Activated naive CD4-positive, alpha-beta T cell treated with anti-CD3 and anti-CD28 coated beads, Interleukin-2, amount 50 U/mL, for 72 hours (primary cell): ENCODE measurements at places on chromosomes 5 and 9.

DNA sequence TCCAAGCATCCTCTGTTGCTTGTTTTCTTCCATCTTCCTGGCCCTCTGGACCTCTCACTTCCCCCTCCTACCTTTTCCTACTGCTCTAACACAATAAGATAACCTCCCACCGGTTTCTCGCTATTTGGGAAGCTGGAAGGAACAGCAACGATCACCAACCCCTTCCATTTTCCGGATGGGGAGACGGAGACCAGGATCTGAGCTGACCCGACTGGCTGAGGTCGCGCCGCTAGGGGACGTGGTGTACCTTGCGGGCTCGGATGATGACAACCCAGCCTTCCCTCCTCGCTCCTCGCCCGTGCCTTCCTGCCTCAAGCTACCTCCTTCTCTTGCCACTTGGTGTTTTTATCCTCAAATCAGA is 1.9 kb downstream of the LPAR1 start:
- DNase-seq, result no peak

DNA sequence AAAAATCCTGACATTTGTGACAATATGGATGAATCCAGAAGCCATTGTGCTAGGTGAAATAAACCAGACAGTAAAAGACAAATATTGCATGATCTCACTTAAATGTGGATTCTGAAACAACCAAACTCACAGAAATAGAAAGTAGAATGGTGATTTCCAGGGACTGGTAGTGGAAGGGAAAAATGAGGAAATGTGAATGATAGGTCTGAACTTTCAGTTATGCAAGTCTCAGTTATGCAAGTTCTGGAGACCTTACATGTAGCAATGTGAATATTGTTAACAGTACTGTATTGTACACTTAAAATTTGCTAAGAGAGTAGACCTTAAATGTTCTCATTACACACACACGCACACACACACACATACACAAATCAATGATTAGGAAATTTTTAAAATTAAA is 84.9 kb downstream of the SLCO4C1 start:
- DNase-seq, result no peak

DNA sequence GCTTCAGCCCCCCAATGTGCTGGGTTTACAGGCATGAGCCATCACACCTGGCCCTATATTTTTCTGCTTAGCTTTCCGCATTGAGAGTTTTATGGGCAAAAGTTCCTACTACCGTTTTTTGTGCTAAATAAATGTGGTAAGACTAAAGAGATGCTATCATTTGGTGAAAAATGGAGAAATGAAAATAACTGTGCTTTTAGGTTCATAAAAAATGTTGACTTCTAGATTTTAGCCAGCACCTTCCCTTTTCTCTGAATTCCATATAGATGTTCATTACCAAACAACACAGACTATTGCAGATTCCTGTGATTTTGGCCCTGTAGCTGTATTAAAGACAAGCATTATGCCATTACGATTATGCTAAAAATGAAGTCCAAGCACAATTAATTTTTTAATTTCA is 72.0 kb upstream of the CTSL start:
- DNase-seq, result no peak

DNA sequence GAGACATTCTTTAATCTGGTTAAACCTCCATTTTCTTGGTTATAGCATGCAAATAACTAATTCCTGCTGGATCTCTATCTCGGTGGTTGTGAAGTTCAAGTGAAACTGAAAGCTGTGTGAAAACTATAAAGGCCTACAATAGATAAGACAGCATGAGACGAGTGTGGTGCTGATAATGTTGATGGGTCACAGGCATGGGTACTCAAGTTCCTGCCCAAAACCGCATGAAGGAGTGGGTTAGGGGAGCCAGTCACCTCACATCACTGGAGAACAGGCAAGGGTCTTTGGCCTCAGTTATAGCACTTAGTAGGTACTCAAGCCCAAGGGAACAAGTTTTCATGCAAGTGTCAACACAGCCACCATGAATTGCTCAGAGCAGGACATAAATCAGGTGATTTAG is 16.7 kb downstream of the HMHB1 start:
- no peak for DNase-seq

DNA sequence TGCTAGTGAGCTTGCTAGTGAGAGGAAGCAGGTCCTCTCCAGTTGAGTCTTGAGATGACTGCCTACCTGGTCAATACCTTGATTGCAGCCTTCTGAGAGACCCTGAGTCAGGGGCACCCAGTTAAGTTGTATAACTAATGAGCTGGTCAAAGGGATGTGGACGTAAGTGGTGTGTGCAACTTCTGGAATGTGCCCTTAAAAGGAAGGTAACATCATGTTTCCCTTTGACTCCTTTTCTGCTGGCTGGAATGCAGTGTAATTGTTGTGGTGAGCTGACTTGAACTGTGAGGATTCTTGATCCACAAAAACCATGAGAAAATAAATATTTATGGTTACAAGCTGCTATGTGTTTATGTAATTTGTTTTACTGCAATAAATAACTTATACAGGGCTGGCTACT is 2.4 kb upstream of the SNX2 start:
- no peak for DNase-seq

DNA sequence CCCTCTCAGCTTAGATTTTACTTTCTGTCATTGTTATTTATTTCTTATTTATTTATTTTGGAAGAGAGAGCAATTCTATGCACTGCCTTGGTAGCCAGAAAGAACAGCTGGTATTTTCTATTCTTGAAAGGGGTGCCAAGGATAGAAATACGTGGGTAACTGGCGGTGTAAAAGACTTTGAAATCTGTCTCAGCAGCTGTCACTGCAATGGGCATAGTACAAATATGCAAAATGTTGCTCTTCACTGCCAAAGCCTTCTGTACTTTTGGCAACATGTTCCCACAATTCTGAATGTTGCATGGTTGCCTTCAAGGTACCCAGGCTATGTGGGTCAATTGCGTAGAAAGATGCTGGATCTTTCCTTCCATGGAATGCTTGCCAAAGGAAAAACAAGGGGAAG is 230.2 kb upstream of the EDIL3 start:
- no peak for DNase-seq

DNA sequence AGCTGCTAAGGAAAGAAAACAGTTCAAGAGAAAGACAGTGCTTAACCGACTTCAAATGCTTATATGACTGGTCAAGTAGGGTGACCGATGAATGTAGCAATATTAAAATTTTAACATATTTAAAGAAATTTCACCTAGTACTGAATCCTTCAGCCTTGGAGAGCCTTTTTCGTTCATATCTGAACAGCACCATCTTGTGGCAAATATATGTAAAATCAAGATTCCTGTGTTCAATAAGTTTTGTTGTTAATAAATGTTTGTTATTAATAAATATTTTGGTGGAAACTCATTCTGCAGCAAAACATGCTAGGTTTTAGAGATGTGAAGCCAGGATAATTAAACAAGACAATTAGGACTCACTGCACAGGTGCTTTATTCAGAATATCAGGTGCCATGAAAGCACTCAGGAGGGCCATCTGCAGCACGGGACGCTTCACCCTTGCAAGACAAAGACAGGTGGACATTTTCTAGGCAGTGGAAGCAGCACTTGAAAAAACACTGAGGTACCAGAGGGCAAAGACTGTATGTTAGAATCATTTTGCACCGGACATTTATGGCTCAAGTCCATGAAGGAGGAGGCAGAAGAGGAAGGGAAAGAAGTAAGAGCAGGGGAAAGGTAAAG is 15.6 kb downstream of the TICAM2 start:
- no peak for DNase-seq

- DNase-seq, result no peak
Observed at GRCh38 chr5:2093859-2094615, 211.3 kb upstream of the IRX4 start.

GRCh38 chr9:127690735-127691134 is 16.1 kb upstream of the CFAP157 start:
- no peak for DNase-seq

GRCh38 chr9:18626046-18626698 is 152.2 kb downstream of the ADAMTSL1 start:
- DNase-seq, result no peak

DNA sequence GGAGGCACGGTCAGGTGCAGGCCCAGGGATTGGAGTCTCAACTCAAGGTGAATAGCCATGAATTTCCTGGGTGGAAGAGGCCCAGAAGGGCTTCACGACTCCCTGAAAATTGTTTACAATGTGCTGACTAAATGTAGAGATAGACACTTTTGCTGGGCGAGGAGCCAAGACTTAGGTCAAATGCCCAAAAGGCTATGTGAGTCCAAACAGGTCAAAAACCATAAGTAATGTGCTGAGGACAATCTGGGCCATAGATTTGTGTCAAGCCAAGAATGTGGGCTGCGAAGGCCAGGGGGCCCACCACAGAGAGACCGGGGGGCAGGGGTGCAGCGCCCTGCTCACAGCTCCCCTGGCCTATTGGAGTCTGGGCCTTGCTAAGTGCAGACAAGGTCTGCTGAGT is 197.8 kb downstream of the HSPA4 start:
- DNase-seq, result no peak

DNA sequence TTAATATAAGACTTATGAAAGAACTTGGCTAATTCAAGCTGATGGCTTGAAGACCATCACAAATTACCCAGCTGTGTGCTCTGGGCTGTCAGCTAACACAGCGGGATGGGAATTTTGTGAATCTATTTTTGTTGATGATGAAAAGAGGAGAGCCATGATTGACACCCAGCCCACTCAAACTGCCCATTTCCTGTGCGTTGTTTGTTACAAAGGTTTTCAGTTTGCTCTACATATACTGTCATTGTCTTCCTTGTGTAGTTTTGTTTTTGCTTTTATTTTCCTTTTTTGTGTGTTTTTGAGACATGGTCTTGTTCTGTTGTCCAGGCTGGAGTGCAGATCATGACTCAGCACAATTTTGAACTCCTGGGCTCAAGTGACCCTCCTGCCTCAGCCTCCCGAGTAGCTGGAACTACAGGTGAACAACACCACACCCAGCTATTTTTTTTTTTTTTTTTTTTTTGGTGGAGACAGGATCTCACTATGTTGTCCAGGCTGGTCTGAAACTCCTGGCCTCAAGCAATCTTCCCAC is 400.3 kb downstream of the ICE1 start:
- DNase-seq, result no peak
